Activated CD4-positive, alpha-beta T cell treated with anti-CD3 and anti-CD28 coated beads for 36 hours (primary cell): ENCODE measurements at places on chromosomes 13 and 19. TPM values are rescaled to one million over a fixed set of nuclear protein-coding genes. Genes with fewer than 3 reads are reported as not detected.

The IER2 gene
- 118 TPM for total RNA-seq

The GNA15 gene
- 70.9 TPM for total RNA-seq

The PGLYRP2 gene
- total RNA-seq, result 0.14 TPM

DNA sequence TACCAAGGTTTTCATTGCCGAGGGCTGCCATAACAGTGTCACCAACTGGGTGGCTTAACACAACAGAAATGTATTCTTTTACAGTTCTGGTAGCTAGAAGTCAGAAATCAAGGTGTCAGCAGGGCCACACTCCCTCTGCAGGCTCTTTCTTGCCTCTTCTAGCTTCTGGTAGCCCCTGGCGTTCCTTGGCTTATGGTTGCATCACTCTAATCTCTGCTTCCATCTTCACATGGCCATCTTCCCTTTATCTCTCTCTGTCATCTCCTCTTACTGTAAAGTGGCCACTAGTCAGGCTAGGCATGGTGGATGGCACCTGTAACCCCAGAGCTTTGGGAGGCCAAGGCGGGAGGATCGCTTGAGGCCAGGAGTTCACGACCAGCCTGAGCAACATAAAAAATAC lies 38.0 kb upstream of the MRI1 start:
- H3K4me3 ChIP-seq, result no peak overlapping the region
- peaks cover 2% of the 10 kb centered on the region for H3K27me3 ChIP-seq
- H3K27ac ChIP-seq, result no peak overlapping the region
- no peak for DNase-seq

- no peak for DNase-seq
- no peaks in the 10 kb centered on the region for H3K36me3 ChIP-seq
- H3K4me3 ChIP-seq, result no peak overlapping the region
Measured at GRCh38 chr19:28542394-28543243, 670.3 kb downstream of the UQCRFS1 start.

DNA sequence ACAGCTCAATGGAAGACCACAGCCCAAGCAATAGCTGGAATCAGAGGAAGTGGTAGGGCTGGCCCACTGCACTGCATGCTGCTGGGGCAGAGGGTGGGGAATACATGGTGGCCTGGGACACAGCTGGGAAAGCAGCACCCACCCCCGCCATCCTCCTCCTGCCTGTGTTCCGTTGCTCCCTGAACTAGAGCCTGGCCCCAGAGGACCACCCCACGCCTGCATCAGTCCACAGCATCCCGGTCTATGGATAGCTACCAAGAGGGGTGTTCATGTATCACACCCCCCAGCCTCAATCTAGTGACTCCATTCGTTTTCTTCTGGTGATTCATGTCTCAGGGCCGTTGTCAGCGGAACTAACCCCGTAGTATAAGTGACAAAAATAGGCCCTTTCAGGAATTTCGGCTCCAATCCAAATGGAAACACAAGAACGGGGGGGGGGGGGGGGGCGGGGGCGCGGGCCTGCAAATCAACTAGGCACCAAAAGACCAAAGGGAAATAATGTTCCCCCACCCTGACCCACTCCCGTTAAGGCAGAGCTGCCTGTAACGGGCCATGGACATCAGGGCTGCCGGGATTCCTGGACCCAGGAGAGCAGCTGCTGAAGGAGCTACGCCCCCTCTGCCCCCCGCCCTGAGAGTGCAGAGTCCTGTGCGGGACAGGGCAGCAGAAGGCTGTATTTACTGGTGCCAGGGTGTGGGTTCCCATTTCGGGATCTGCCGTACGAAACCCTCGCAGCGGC lies 18.9 kb upstream of the EPHX3 start:
- no peak overlapping the region for H3K4me3 ChIP-seq
- H3K27ac ChIP-seq, result no peak overlapping the region
- DNase-seq, result no peak
- H3K36me3 ChIP-seq, result peaks cover 45% of the 10 kb centered on the region

DNA sequence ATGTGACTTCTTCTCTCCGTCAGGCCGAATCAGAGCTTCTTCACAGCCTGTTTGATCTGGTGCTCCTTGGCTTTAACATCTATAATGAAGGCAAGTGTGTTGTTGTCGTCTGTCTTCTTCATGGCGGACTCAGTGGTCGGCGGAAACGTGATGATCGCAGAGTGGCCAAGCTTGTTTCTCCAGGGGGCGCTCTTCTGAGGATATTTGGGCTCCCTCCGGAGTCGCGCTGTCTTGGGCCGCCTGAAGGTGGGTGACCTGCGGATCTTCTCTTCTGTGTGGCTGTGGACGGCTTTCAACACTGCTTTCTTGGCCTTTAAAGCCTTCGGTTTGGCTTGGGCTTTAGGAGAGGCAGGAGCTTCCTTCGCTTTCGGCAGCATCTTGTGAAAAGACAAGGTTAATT lies 9.8 kb downstream of the TPRX1 start:
- no peak overlapping the region for H3K27ac ChIP-seq
- H3K4me1 ChIP-seq, result no peaks in the 10 kb centered on the region
- peaks cover 5% of the 10 kb centered on the region for H3K27me3 ChIP-seq
- H3K4me3 ChIP-seq, result no peak overlapping the region
- no peak for DNase-seq
